Natural killer cell treated with Interleukin-12 subunit alpha and Interleukin-12 subunit beta and Interleukin-15 and Interleukin-18, amount 100 ng/mL, for 72 hours (primary cell): ENCODE measurements at places on chromosomes 11 and 22. TPM values are rescaled to one million over a fixed set of nuclear protein-coding genes. Genes with fewer than 3 reads are reported as not detected.

GRCh38 chr22:22733881-22734373 is 89.5 kb downstream of the GGTLC2 start:
- peaks cover 45% of the 10 kb centered on the region for H3K4me1 ChIP-seq
- no peaks in the 10 kb centered on the region for H3K36me3 ChIP-seq
- DNase-seq, result no peak
- no peak overlapping the region for H3K27ac ChIP-seq

GRCh38 chr11:94809251-94809650 is 41.1 kb downstream of the AMOTL1 start:
- DNase-seq, result no peak
- H3K36me3 ChIP-seq, result peaks cover 2% of the 10 kb centered on the region
- H3K27me3 ChIP-seq, result peaks cover 6% of the 10 kb centered on the region
- H3K4me1 ChIP-seq, result no peaks in the 10 kb centered on the region
- H3K4me3 ChIP-seq, result no peak overlapping the region

The CARD10 gene
- 0.53 TPM for total RNA-seq

The CELSR1 gene
- total RNA-seq, result 0.14 TPM
